Stimulated activated CD4-positive, alpha-beta T cell treated with anti-CD3 and anti-CD28 coated beads, Interleukin-1b, Interleukin-23, amount 100 ng/mL, for 1 hour (primary cell): ENCODE measurements at places on chromosomes 11 and 22.

- no peak for DNase-seq
Measured at GRCh38 chr11:2516276-2517015, 71.6 kb downstream of the KCNQ1 start.

- no peak for DNase-seq
Measured at GRCh38 chr11:44893308-44893822, 57.3 kb downstream of the TP53I11 start.

GRCh38 chr11:120255519-120255866 is 15.6 kb downstream of the POU2F3 start:
- no peak for DNase-seq

- no peak for DNase-seq
Measured at GRCh38 chr11:133516845-133517244, 15.5 kb downstream of the OPCML start.

DNA sequence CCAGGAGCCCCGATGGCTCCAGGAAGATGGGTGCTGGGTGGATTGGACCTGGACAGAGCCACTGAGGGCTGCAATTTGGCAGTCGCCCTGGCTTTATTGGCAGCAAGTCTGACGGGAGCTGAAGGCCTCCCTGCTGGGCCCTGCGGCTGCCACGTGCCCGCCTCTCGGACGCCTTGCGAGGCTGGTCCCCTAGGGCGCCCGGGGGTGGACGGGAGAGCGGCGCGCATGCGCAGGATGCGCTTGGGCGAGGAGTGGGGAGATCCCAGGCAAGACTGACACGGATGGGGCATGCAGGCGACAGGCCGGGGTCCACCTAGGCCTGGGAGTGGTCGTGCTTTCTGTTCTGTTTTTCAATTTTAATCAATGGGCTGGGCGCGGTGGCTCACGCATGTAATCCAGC is 150.0 kb downstream of the ADAMTS15 start:
- no peak for DNase-seq

GRCh38 chr11:29306527-29306926 is 710.3 kb downstream of the KCNA4 start:
- DNase-seq = no peak

GRCh38 chr11:60871378-60872061 is 4.2 kb downstream of the ZP1 start:
- no peak for DNase-seq

DNA sequence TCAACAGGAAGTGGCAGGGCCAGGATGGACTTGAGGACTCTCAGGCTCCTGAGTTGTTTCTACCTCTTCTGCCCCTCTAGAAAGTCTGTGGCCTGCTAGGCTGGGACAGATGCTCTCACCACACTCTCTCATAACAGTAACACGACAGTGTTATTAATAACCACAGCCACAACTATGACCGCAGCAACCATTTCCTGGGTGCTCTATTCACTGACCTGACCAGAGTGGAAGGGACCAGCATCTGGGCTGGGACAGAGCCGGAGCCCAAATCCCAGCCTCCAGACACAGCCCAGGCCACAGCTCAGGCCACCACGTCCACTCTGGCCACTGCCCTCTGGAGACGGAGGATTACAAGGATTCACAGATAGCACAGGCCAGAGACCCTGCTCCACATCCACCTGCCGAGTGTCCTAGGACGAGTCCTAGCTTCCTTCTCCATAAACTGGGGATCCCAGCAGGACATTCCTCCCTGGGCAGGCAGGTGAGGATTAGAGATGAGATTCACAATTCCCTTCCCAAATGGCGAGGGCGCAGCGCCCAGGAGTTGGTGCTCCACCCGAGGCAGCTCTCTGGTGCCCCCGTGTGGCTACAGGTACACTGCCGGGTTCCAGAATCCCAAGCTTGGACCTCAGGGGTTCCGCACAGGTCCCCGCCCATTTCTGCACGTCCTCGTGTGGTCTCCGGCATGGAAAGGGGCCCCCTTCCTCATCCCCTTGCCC is 7.1 kb downstream of the PNPLA5 start:
- DNase-seq = no peak

DNA sequence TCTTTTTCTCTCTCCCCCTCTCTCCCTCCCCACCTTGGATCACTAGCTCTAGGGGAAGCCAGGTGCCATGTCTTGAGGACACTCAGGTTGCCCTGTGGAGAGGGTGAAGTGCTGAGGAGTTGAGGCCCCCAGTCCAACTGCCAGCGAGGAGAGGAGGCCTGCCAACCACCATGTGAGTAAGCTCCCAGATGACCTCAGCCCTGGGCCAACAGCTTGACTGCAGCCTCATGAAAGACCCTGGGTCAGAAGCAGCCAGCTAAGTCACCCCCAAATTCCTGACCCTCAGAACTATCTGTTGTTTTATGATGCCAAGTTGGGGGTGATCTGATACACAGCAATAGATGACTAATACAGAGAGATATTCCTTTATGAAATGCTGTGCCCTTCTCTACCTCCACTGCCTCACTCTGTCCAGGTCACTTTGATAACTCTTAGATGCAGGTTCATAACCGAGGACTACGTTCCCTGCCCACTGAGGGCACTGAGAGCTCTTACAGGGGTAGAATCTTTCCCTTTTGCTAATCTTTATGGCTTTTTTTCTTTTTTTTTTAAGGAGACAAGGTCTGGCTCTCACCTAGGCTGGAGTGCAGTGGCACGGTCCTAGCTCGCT is 8.0 kb downstream of the ARFGAP3 start:
- DNase-seq = no peak

DNA sequence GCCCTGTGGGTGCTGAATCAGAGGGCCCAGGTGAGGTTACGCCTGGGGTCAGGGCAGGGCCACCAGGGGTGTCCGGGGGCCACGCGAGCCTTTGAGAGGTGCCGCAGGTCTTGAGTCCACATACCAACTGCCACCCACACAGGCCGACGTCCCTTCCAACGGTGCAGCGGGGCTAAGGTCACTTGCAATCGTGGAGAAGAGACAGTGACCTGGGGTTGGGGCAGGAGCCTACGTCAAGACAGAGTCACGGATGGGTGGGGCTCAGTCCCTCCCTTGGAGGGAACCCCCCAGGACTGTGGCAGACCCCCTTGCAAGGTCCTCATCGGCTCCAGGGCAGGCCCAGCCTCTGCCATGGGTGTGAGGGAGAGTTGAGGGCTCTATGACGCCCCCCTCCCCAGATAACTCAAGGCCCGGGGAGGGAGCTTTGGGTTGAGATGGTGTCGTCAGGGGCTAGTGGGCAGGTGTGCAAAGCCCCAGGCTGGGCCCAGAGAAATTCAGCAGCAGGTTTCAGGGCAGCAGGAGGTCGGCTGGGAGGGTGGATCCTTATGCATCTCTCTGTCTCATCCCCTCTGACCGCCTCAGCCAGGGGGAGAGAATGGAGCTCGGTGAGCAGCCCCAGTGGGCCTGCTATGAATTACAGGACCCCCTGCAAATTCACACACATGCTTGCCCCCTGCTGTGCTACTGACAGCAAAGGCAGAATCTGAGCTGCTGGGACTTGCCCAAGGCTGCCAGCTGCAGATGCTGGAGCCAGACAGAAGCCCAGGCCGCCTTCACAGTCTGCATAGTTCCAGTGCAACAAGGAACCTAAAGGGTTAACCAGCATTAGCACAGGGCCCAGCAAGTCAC is 60.0 kb downstream of the MYEOV start:
- no peak for DNase-seq

DNA sequence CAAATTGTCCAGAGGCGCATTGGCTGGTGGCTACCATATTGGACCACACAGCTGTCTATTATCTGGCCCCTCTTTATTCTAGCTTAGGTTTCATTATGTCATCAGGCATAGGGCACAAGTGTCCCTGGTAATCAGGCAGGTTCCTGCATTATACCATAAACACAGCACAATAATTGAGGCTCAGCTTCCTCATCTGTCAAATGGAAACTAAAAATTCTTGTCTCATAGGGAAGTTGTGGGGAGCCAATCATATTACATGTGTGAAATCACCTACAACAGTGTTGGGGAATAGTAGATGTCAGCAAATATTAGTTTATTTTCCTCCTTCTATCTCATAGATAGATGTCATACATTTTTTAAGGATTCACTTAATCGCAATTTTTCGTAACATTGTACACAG is 231.0 kb upstream of the SORL1-AS1 start:
- no peak for DNase-seq

DNA sequence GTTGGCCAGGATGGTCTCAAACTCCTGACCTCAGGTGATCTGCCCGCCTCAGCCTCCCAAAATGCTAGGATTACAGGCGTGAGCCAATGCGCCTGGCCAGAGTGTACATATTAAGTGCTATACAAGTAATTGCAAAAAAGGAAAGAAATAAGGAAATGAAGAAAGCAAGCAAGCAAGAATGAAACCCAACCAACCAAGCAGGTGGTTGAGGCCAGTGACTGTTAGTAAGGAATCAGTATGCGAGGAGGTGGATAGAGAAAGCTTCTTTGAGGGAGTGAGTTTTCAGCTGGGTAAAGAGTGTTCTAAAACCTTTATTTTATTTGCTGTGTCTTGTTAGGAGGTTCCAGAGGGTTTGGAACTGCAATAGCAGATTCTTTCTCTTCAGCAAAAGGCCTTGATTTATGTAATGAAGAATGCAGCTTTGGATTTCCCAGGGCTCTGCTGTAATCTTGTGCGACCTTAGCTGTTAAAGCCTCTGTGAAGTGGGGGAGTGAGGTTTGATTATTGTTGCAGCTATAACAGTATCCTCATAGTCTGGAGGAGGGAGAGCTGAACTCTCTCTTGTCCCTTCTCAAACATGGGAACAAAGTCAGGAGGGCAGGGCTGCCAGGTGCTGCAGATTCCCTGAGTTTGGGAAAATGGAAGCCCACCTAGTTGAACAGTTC is 5.7 kb downstream of the AMPD3 start:
- no peak for DNase-seq

GRCh38 chr22:36379593-36380361 is 8.0 kb downstream of the MYH9 start:
- DNase-seq = no peak

- no peak for DNase-seq
Measured at GRCh38 chr11:82631722-82632630, 101.7 kb downstream of the FAM181B start.

DNA sequence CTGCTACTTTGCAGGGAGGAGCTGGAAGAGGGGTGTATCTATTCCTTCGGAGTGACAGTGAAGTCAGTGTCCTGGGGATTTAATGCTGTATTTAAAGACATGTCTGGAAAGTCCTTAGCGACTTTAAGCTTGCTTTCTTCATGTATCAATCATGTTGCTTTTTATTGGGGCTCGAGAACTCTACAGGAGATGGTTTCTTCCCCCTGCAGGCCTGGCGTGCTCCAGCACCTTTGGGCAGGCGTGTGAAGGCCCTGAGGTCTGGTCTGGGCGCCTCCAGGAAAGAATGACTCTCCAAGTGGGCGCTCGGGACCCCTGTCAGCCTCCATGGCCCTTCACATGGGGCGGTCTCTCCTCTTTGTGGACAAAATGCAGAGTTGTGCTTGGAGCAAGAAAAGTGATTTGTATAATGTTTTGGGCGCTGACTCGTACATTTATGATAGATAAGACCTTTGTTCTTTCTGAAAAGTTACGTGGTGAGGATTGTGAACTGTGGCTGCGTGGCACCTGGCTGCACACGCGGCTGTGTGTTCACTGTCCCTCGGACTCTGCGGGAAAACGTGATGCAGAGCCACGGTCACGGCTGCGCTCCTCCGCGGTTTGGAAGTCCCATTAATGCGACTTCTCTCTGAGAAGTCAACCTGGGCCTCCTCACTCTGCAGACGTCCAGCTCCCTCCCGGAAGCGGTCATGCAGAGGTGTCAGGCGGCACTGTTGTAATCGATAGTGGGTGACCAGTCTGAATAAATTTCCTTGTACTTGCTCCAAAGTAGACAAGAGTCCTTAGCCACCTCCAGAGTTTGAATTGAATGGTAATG is 282.5 kb downstream of the TBC1D22A start:
- DNase-seq = no peak

DNA sequence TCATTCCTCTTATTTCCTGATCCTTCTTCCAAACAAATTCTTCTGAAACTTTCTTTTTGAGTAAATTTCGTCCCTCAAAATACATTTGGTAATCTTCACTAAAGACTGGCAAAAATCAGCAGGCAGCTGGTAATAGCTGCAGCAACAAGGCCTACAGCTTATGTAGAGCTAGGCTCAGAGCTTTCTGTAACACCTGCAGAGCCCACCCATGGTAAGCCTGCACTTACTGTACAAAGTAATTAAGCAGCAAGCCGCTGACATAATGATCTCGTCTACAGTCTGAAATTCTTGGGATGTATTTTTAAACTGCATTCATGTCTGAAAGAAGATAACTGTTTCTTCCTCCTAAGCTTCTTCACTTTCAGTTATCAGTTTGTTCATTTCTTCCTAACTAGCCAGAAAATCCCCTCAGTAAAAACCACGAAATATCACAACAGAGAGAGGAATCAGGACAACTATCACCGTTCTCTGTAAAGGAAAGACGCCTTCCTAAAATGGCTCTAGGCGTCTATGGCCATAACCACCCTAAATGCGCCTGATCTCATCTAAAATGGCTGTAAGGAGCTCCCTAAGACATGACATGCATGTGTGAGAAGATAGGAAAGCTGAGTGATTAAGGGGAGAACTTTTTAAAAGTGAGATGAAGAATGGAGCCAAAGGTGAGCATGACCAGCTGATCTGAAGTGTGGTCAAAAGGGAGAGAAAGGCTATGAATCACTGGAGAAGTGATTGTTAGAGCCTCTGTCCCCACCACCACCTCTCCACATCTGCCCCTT is 56.2 kb downstream of the DENND5A start:
- no peak for DNase-seq

- DNase-seq = no peak
Measured at GRCh38 chr11:65887723-65888162, 528 bp downstream of the FIBP start.

DNA sequence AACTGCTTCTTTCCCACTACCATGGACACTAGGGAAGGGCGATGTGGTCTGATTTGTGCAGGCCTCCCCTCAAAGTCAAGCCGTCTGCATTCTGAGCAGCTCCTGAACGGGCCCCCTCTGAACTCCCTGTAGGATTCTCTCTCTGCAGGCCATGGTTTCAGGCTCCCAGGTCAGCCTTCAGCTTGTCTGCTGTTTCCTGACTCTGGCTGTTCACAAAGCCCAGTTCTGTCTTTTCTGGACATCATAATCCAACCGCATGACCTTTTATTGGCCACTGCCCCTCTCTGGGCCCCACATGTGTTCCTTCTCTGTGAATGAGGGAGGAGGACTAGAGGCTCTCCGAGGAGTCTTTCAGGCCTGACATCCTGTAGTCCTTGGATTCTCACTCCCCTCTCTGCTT is 161.0 kb downstream of the FEZ1 start:
- no peak for DNase-seq

DNA sequence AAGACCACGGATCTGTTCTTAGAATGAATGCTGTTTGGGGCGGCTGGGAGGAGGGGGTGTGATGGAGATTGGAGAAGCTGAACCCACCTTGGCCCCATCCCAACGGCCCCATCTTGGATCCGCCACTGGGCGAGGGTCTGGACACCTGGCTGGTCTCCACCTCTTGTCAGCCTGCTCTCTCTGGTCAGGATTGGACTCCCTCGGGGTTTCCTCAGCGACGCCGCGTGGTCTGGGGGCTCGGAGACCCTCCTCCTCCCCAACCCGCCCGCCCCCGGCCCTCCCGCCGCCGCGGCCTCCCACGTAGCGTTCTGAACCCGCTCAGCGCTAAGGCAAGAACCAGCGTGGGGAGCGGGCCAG is 4.3 kb upstream of the FLI1 start:
- DNase-seq = no peak

- DNase-seq = no peak
Measured at GRCh38 chr22:40578171-40578570, 58.3 kb downstream of the MRTFA start.
